A549 treated with DMSO at 1 μM for 4 hours (cell line): ENCODE measurements at places on chromosomes 2 and 18. TPM values are rescaled to one million over a fixed set of nuclear protein-coding genes. Genes with fewer than 3 reads are reported as not detected.

NPAS2 gene
- 76.8 to 130 TPM (median 103 TPM) in 5 replicates for total RNA-seq

CD8B2 gene
- total RNA-seq: not detected in 5 replicates

PARD6G gene
- total RNA-seq: 1.8 to 3.3 TPM (median 3.1 TPM) in 5 replicates

ALPP gene
- total RNA-seq: 0.20 to 0.50 TPM (median 0.30 TPM) in 5 replicates

RPS27A gene
- 2,293 to 2,970 TPM (median 2,717 TPM) in 5 replicates for total RNA-seq

CRYGD gene
- total RNA-seq: not detected in 5 replicates

CFAP210 gene
- total RNA-seq: 0.19 to 0.74 TPM (median 0.33 TPM) in 5 replicates

PMAIP1 gene
- total RNA-seq: 11.9 to 16.4 TPM (median 14.1 TPM) in 5 replicates

GPC1 gene
- 175 to 222 TPM (median 194 TPM) in 5 replicates for total RNA-seq

NOP58 gene
- 115 to 136 TPM (median 126 TPM) in 5 replicates for total RNA-seq

MROH2A gene
- 0.14 to 0.32 TPM (median 0.20 TPM) in 5 replicates for total RNA-seq
